ENCODE measurements at places on chromosomes 3 and 15. TPM values are rescaled to one million over a fixed set of nuclear protein-coding genes. Genes with fewer than 3 reads are reported as not detected.

The ACSBG1 gene
- total RNA-seq = not detected

The KCTD6 gene
- 8.3 TPM for total RNA-seq

The CYP1A1 gene
- 0.90 TPM for total RNA-seq

The STRIT1 gene
- total RNA-seq = not detected

The LRRC31 gene
- not detected for total RNA-seq

The OTOL1 gene
- not detected for total RNA-seq

The FGF7 gene
- not detected for total RNA-seq
